Fibroblast of the conjunctiva (primary cell): ENCODE measurements at places on chromosomes 12 and 14.

- no peak for DNase-seq
Measured at GRCh38 chr14:28494196-28494595, 272.4 kb upstream of the FOXG1 start.

DNA sequence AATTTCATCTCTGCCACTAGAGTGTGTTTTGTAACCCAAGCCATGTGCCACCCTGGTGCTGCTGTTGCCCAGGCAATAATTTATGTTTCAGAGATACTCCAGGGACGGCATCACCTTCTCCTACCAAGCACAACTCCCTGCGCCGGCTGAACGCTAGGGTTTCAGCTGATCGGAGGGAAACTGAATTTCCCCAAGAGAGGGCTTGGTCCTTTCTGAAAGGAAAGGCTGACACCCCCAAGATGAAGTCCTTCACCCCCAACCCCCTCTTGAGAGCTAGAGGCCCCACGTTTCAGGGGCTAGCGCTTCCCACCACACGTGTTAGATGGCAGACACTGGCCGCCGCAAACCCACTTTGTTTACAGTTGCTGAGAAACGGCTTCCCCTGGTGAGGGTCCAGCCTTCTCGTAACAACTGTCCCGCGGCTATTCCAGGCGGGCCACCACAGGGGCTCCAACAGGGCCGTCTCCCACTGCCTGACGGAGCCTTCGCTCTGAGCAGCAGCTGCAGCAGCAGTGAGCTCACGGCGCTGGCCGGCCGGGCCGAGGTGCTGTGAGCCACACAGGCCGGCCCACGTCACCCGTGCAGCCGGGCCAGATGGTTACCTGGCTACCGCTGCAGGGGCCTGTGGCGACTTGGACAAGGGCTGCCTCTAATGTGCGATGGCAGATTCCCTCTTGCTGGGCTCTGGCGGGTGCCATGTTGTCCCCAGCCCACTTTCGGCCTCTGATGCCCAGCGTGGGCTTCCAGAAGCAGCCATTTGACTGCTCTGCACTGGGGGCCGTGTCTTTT lies 66.4 kb downstream of the TESC start:
- no peak for DNase-seq

GRCh38 chr12:15726878-15727150 lies 62.4 kb downstream of the EPS8 start:
- DNase-seq: no peak

- DNase-seq: no peak
Measured at GRCh38 chr12:44127966-44128710, 292.3 kb downstream of the TMEM117 start.

GRCh38 chr12:13362260-13362841 lies 165.8 kb downstream of the EMP1 start:
- peak; percentile 13 for DNase-seq

- DNase-seq: no peak
Measured at GRCh38 chr14:24612196-24612595, 2.7 kb upstream of the GZMH start.

- DNase-seq: no peak
Measured at GRCh38 chr14:90379106-90379505, 17.7 kb upstream of the CALM1 start.

GRCh38 chr12:48903982-48904411 lies 21.3 kb downstream of the FKBP11 start:
- DNase-seq: peak; percentile 84

DNA sequence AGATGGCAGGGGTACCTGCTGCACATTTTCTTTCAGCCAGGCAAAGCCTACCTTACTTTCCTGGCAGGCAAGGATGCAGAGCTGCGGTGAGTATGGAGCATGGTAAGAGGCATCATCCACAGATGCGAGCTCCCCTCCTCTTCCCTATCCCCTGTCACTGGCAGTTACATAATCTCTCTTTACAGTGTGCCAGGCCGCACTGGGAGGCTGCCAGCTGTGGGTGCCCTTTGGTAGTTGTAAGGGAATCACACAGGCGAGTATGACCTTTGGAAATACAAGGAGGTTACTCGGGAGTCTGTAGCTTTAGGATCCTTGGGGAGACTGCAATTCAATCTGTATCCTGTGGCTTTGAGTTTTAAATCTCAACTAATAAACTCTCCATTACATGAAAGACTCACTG lies 132.5 kb downstream of the KTN1 start:
- no peak for DNase-seq

GRCh38 chr14:100532906-100533655 lies 54.1 kb downstream of the BEGAIN start:
- no peak for DNase-seq

DNA sequence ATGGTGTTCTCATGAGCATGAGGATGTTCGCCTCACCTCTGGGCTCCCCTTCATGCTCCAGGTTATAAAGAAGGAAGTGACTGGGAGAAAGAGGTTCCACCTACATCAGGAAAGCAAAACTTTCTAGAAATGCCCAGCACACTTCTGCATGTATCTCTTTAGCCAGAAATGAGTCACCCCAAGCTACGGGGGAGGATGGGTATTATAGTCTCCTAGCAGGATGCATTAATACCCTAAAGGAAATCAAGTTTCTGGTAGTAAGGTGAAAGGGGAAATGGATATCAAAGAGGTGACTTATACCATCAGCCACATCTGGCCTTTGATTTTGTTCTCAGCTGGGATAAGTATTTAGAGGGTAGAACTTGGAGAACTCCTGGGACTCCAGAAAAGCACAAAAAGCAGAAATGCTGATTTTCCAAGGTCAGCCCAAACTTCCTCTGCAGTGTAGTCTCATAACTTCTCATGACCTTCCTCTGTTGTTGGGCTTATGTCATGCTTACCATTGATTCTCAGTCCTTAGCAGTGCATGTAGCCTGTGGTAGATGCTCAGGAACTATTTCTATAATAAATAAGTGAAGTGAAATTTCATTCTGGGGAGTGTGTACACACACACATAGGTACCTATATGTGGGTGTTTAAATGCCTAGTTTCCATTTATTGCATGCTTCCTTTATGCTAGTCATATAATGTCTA lies 209.4 kb upstream of the CRY1 start:
- DNase-seq: no peak

DNA sequence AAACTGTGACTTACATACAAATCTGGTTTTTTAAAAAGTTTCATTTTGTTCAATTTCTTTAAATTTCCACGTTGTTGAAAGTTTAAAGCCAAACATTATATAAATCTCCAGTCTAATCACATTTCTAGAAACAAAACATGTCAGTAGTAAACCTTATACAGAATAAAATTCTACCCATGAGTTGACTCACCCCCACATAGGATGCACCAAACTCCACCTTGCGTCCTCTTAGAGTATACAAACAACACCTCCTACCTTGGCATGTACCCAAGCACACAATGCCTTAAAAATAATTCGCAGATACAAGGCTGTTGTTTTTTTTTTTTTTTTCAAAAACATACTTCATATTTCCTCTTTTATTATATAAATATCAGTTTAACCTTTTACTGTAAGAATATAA lies 3.3 kb downstream of the FBXL14 start:
- no peak for DNase-seq

GRCh38 chr14:34867199-34867598 lies 8.0 kb downstream of the BAZ1A start:
- no peak for DNase-seq

GRCh38 chr12:23631786-23632377 lies 317.6 kb downstream of the SOX5 start:
- DNase-seq: no peak

DNA sequence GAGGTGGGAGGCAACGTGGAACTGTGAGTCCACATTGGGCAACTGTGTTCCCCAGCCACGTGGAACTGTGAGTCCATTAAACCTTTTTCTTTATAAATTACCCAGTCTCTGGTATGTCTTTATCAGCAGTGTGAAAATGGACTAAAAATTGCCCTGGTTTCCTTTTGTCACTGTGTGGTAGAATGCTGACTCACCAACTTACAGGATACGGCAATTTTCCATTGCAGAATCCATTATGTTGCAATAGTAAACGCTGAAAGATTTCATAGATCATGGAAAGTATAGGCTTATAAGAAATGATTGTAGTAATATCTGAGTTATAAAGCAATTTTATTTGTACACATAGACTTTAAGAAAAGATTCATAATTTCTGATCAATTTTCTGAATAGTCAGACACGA lies 93.0 kb downstream of the GTF2A1 start:
- no peak for DNase-seq

GRCh38 chr14:77275601-77276017 lies 4.6 kb upstream of the NGB start:
- DNase-seq: no peak

GRCh38 chr14:59208224-59208814 lies 19.9 kb downstream of the DAAM1 start:
- DNase-seq: no peak

- no peak for DNase-seq
Measured at GRCh38 chr14:54807428-54807827, 95.2 kb downstream of the GCH1 start.

- DNase-seq: no peak
Measured at GRCh38 chr12:98470469-98471082, 44.8 kb upstream of the TMPO start.

DNA sequence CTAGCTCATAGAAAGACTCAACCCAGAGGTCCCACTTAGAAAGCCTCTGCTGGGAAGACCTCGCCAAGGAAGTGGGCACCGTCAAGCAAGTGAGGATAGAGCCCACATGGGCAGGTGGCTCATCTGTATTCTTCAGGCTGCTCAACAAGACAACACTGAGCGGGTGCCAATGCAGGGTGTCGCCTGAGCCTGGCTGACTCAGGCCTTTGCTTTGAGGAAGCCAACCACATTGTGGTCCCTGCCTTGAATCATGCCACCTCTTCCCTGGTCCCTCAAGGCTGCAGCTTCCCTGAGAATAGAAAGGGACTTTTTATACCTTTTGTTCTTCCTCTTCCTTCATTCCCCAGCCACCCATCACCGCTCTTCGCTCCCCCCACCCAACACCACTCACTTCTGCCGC lies 2.1 kb upstream of the RNASE13 start:
- DNase-seq: no peak

- no peak for DNase-seq
Measured at GRCh38 chr12:44500423-44500822, 375.7 kb downstream of the NELL2 start.

GRCh38 chr14:105045710-105046326 lies 19.4 kb downstream of the GPR132 start:
- DNase-seq: peak; percentile 62

- no peak for DNase-seq
Measured at GRCh38 chr12:106680280-106680679, 94.2 kb upstream of the RIC8B start.

GRCh38 chr12:115245020-115245419 lies 561.0 kb upstream of the TBX3 start:
- DNase-seq: no peak

DNA sequence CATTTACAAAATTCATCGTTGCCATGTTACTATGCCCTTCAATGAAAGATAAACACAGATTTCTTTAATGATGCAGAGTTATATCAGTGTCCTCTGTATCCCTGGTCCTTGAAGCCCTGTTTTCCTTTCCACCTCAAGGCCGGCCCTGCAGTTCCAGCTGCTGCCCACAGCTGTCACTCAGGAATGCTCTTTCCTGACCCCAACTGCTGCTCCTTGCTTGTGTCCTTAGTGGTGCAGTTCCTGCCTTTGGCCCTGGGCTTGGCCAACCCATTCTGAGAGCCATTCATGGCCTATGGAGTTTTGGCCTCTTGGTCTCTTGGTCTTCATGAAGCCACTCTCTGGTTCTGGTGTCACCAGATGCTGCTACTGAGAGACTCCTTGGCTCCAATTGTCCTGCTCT lies 93.1 kb downstream of the GAS2L3 start:
- no peak for DNase-seq

GRCh38 chr14:104388541-104389325 lies 190.8 kb upstream of the C14orf180 start:
- DNase-seq: no peak

- DNase-seq: peak; percentile 61
Measured at GRCh38 chr12:43882578-43883178, 46.8 kb downstream of the TMEM117 start.

DNA sequence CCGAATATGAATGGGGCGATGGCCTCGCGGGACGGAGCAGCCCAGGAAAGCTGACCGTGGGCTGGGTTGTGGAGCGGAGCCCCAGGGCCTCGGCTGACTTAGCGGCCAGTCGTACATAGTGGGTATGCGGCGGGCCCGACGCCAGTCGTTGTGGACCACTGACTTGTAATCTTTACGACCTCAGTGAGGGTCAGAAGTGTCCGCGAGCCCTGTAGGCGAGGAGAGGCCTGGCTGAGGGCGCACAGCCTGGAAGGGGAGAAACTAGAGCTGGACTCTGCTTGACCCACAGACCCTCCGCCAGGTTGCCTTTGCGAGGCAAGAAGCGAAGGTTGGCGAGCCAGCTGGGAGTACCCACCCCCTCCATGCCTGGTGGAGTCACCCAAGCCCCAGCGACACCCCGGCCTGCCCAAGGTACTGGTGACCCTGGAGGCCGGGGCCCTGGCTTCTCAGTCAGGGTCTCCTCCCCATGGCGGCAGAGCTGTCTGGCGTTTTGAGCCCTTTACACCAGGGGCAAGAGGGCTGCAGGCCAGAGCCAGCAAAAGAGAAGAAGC lies 15.6 kb upstream of the DYNC1H1 start:
- no peak for DNase-seq

- DNase-seq: no peak
Measured at GRCh38 chr14:104011824-104012517, 69.6 kb upstream of the RD3L start.

DNA sequence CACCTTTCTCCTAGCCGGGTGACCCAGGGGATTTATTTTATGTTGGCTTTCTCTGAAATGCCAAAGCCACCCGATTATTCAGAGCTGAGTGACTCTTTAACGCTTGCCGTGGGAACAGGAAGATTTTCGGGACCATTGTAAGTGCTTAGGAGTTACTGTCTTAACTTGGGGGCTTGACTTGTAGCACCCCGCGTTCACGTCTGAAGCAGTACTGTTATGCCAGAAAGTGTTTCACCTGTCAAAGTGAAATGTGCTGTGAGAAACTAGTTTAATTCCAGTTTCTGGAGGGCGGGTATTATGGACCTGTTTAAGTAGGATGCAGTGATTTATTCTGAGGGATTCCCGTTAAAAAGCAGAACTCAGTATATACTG lies 218 bp downstream of the LYSET start:
- no peak for DNase-seq

- DNase-seq: no peak
Measured at GRCh38 chr12:123139926-123140675, 10.8 kb downstream of the PITPNM2 start.

- DNase-seq: peak; percentile 92
Measured at GRCh38 chr12:62724947-62725451, 210.0 kb downstream of the PPM1H start.

- no peak for DNase-seq
Measured at GRCh38 chr12:98727196-98727595, 82.1 kb downstream of the APAF1 start.

GRCh38 chr12:105358789-105359188 lies 28.3 kb downstream of the C12orf75 start:
- DNase-seq: no peak

DNA sequence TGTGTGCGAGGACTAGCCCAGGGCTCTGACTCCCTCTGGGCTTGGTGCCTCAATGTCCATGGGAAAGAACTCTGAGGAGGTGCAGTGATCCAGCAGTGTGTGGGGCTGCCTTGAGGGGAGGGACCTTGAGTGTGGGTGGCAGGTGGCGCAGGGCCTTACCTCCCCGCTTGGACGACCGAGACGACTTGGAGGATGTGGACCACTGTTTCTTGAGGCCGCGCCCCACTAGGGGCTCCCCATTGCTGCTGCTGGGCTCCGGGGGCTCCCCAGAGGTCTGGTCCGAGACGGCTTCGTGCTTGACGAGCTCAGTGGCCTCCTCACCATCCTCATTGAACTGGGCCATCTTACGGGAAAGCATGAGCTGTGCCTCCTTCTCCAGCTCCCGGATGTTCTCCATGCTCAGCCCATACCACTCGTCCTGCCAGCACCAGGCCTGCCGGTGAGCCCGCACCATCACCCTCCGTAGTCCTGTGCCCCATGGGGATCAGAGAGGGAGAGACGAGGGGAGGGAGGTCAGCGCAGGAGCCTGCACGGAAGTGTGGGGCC lies 24.7 kb downstream of the ARL6IP4 start:
- no peak for DNase-seq
